ENCODE measurements at places on chromosomes 2 and 18.

DNA sequence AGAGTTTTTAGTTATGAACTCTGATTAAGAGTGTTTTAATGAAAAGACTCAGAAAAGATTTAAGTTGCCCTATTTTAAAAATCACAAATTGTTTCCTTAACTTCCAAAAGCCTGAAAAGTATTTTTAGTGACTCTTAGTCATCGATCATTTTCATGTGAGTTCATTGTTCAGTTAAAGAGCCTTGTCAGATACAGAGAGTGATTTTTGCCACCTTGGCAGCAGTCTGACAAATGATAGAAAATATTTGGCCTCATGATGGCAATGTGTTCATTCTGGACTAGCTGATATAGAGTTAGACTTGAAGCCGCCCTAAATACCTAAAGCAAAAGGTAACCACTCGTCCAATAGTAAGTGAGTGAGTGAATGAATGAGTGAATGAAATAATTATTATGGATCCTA is 225.8 kb downstream of the CPS1 start:
- DNase-seq, result no peak

- DNase-seq, result no peak
Observed at GRCh38 chr2:24082787-24083566, 1.7 kb downstream of the TP53I3 start.

GRCh38 chr2:107542314-107542740 is 284.4 kb upstream of the RGPD4 start:
- DNase-seq, result no peak

GRCh38 chr18:42758852-42759251 is 356.6 kb downstream of the RIT2 start:
- no peak for DNase-seq

GRCh38 chr2:60885683-60886082 is 4.3 kb downstream of the REL start:
- no peak for DNase-seq

GRCh38 chr2:104582471-104582870 is 271.4 kb upstream of the POU3F3 start:
- no peak for DNase-seq

- no peak for DNase-seq
Observed at GRCh38 chr18:26809346-26809745, 56.2 kb downstream of the AQP4 start.

DNA sequence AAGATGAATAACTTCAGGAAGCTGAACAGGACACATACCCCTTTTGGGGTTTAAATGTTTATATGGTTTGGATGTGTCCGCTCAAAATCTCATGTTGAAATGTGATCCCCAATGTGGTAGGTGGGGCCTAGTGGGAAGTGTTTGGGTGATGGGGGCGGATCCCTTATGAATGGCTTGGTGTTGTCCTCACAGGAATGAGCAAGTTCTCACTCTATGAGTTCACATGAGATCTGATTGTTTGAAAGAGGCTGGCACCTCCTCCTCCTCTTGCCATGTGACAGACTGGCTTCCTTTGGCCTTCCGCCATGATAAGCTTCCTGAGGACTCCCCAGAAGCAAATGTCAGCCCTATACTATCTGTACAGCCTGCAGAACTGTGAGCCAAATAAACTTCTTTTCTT is 88.6 kb upstream of the ZNF532 start:
- DNase-seq, result no peak

DNA sequence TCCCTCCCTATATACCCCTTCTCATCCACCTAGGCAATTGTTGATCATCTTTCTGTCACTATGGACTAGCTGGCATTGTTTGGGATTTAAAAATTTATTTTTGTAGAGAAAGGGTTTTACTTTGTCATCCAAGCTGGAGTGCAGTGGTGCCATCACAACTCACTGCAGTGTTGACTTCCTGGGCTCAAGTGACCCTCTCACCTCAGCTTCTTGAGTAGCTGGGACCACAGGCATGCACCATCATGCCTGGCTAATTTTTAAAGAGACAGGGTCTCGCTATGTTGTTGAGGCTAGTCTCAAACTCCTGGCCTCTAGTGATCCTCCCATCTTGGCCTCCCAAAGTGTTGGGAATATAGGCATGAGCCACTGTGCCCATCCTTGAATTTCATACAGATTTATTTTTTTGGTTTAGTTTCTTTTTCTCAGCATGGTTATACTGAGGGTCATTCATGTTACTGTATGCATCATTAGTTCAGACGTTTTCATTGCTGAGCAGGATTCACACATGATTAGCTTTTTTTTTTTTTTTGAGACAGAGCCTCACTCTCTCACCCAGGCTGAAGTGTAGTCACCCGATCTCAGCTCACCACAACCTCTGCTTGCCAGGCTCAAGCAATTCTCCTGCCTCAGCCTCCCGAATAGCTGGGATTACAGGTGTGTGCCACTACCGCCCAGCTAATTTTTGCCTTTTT is 8.6 kb upstream of the PCARE start:
- DNase-seq, result no peak

- DNase-seq, result no peak
Observed at GRCh38 chr2:75489721-75490120, 71.0 kb downstream of the EVA1A start.

GRCh38 chr2:230885463-230886130 is 20.9 kb downstream of the ITM2C start:
- DNase-seq, result no peak

GRCh38 chr2:109321570-109321969 is 192.6 kb downstream of the SH3RF3 start:
- DNase-seq, result no peak

GRCh38 chr2:240787521-240788472 is 32.2 kb downstream of the KIF1A start:
- DNase-seq, result no peak

- no peak for DNase-seq
Observed at GRCh38 chr2:25230948-25231311, 62.5 kb upstream of the POMC start.

Measured in cortex of kidney (tissue), 1 donor.